ENCODE measurements at places on chromosomes 2 and 18.

DNA sequence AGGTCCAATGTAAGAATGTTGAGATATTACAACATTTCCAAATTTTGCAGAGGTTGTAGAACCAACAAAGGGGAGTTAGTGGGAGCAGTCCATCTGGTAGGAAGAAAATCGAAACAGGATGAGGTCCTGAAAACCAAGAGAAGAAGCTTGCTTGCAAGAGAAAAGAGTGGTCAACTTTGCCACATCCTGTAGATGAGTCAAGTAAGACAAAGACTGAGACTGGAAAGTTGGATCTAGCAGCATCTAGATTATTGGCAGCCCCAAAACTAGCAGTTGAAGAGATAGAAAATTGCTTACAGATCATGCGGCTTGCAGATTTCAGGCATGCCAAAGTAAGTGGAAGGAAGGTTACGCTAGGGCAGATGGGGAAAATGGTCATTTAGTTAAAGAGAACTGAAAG lies 378.9 kb downstream of the GRB14 start:
- DNase-seq: no peak

DNA sequence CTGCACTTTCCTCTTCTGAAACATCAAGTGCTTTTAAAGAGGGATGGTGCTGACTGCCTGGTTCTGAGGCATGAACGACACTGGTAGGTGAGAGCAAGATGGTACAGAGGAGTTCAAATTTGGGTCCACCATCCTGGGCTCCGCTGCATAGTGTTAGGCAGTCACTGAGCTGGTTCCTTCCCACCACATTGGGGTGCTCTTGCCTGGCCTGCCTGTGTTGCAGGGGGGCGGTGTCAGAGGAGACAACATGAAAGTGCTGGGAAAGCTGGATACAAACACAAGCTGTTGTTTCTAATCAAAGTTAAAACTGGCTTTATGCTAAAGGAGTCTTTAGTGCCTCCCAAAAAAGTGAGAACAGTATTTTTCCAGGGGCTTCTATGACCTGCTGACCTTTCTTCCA lies 258.1 kb downstream of the GBX2 start:
- no peak for DNase-seq

GRCh38 chr18:50877545-50878265 lies 1.2 kb upstream of the ME2 start:
- no peak for DNase-seq

DNA sequence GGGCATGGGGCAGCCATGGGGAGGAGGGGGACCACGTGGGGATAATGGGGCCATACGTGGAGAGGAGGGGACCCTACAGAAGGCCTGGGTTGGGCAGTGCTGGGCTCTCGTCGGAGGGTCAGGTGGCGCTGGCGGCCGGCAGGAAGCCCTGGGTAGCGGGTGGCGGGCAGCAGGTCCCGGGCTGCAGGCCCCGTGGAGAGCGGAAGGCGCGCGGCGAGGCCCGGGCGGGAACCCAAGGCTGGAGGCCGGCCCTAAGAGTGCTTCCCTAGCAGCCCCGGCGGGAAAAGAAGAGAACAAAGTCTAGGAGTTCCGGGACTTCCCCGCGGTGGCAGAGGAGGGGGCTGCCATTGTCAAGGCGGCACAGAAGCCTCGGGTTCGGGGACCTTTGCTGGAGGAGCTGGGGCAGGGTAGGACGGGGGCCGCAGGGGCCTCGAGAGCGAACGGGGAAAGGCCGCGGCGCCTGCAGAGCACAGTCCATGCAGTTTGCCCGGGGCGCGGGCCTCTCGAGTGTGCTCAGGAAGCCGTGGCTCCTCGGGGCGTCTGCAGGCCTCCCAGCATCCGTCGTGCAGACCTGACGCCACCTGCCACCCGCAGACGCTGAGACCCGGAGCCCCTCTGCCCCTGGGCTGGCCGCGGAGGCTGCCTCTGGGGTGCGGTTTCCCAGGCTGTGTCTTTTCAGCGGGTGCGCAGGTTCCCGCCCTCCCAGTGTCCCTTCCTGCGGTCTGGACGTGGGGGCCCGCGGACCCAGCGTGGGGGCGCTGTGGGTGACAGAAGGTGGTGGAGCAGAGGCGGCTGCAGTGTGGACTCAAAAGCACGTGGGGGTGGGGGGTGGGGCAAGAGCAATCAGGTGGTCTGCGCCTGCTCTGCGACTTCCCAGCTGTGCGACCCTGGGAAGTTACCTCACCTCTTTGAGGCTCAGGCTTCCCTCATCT lies 19.4 kb upstream of the NCL start:
- peak; percentile 19 for DNase-seq

DNA sequence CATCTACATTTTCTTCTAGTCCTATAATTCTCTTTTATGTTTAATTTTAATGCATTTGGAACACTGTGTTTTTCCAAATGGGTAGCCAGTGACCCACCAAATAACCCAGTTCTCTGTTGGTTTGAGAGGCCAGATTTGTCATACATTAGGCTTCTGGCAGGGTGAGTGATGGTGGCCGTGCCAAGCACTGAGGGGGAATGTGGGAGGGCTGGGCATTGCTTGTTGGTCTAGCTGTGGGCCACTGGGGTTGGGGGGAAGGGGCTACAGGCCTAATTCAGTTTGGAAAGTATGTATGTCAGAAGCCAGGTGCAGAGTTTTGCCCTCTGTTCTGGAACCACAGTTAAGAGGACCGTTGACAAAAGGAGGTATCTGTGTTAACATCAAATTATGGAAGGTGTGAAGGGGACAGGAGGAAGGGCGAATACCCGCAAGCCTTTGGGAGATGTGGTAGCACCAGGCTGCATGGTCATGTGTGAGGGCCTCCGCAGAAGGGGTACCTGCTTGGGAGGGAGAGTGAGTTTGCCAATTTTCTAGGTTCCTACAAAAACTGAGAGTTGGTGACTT lies 38.1 kb upstream of the SCLY start:
- no peak for DNase-seq

GRCh38 chr2:130853391-130853790 lies 16.7 kb downstream of the ARHGEF4 start:
- no peak for DNase-seq

DNA sequence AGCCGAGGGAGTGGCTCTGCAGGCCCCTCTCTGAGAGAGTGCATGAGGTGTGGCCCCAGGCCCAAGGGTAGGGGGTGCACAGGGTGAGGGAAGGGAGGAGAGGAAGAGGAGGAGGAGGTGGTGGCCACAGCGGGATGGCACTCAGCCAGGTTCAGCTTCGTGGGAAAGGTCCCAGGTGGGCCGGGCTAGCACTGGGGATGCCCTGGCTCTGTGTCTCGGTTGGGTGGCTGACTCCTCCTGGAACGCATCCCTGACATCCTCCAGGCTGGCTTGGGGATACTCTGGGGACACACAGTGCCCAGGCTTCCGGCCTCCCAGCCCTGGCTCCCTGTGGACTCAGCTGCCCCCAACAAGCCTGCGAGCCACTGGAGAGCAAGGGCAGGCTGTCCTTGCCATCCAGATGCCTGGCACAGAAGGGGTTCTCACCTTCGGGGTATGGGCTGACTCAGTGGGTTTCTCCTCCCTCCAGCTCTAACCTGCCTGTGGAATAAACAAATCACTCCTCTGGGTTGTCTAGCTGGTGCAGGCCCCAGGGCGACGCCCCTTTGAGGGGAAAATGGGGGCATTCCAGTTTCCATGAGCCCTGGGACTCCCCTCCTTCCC lies 582 bp upstream of the ZAP70 start:
- no peak for DNase-seq

- no peak for DNase-seq
Measured at GRCh38 chr18:64852281-64852680, 703.4 kb upstream of the LINC00305 start.

- no peak for DNase-seq
Measured at GRCh38 chr18:61420218-61420885, 87.1 kb downstream of the CDH20 start.

DNA sequence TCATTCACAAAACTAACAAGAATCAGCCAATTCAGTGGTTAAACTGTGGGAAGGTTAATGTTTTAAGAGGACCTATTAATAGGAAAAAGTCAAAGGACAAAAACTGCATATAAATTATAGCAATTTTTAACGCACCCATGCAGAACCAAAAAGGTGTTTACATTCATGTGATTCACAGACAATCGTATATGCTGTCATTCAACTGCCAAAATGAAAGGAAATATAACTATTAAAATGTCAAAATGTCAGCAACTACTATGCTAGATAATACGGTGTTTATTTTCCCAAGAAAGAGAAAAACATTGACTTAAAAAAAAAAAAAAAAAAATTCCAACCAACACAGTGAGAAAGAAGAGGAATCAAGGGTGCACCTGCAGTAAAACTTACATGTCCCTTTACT lies 48.5 kb downstream of the DYM start:
- no peak for DNase-seq

DNA sequence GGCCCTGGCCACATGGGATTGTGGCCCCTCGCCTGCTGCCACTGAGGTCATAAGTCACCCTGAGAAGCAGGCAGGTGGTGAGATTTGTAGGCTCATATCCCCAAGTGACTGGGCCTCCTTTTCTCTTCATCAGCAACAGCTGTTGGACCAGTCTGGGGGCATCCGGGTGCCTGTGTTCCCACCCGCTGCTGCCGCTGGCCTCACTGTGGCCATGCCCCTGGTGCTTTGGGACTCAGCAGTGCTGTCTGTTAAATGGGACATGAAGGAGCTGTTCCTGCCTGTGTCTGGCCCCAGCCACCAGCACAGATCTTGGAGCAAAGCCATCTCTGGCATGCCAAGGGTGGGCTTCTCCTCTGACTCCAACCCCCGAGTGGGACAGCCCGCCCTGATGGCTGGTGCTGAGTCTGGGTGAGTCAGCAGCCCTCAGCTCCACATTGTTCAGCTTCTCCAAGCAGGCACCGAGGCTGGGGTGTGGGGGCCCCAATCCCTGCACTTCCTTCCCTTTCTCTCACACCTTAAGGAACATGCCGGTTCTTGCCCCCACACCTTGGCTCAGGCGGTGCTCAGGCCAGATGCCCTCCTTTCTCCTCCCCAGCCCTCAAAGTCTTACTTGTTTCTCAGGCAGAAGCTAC lies 207.9 kb downstream of the GLI2 start:
- DNase-seq: no peak

GRCh38 chr2:16614314-16614860 lies 51.2 kb downstream of the CYRIA start:
- DNase-seq: no peak

DNA sequence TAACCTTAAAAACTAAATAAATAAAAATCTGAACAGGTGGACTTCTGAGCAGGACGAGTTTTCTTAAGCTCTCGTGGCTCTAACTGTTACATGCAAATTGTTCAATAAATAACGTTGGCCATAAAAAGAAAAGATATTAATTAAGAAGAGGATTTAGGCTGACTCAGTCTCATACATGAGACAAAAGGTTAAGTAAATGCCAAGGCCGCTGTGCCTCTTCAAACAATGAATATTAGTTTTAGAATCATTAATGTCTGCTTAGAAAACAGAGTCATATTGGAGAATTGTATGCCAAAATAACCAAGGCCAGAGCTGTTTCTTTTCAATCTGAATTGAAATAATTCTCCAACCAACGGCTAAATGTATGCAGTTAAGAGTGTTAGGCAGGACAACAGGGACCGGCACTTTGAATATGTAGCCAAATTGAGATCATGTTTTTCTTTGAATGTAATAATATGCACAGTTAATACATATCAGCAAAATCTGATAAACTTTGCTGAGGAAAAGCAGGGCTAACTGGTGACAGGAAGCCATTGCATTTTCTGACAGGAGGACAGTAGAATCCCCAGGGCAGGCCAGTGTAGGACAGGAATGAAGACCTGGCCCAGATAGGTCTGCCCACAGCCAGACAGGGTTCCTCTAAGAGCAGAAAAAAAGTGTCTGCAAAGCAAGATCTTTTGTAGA lies 1041.4 kb upstream of the FANCL start:
- no peak for DNase-seq

- no peak for DNase-seq
Measured at GRCh38 chr2:241095594-241096290, 6.3 kb downstream of the MTERF4 start.

DNA sequence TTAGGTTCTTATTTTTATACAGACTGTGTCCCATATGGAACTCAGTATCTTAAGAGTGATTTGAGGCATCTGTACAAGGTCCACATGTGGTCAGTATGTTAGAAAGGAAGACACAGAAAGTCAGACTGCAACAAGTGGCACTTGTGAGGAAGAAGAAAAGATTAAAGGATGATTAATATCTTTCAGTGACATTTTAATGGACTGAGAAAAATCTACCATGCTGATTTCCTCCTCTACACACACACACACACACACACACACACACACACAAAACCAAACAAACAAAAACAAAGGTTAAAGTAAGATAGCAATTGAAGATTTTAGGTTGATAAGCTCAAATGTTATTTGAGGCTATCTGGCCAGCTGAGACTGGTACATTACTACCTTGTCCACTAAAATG lies 94.5 kb upstream of the CHRNA1 start:
- DNase-seq: no peak

- no peak for DNase-seq
Measured at GRCh38 chr18:32372381-32373061, 98.2 kb downstream of the GAREM1 start.

DNA sequence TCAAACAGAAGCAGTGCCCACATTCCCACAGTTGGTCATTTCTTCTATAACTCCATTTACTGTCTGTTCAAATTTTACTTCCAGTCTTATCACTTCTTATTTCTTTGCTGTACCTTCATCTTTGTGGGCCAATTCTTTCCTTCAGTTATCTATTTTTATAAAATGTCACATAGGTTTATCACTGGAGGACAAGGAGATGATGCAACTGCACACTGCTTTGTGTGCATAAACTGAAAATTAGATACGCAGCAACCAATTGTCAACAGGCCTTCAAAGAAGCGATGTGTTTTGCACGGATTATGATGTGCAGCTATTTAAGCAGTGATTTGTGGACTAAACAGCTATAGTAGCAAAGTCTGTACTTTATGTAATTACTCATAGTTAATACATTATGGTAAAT lies 726.8 kb upstream of the GCFC2 start:
- DNase-seq: no peak

DNA sequence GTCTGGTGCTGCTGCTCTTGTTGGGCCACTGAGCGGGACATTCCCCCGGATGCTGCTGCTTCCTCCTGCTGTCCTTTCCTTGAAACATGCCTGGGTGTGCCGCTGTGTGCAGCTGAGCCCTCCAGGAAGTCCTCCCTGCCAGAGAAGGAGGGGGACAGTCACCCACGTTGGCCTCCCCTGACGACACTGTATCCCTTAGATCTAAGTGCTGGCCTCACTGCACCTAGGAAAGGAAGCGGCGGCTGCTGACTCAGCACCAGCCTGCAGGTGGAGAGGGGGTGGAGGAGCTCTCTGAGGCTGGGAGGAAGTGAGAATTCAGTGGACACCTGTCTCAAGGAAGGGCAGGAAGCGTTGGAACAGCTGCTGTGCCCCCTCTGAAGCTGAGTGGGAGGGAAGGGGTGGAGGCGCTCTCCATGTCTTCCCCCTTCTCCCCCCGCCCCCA lies 239.8 kb downstream of the HAUS1 start:
- peak; percentile 40 for DNase-seq

DNA sequence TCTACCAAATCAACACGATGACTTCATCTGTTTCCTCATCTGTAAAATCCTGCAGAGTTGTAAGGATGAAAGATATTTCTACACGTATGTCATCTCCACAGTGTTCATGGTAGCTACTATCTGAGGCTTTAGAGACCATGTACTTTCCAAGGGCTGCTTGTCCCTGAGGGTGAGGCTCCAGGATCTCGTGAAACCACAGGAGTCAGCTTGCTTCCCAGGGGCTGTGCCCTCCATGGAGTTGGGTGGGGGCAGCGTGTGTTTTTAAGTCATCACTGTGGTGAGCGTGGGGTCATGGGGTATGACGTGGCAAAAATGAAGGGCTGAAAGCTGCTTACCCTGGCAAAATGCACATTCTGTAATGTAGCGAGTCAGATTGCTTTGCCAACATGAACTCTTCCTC lies 81.6 kb downstream of the ASAP2 start:
- DNase-seq: no peak
